ENCODE measurements at places on chromosomes 16 and 17. TPM values are rescaled to one million over a fixed set of nuclear protein-coding genes. Genes with fewer than 3 reads are reported as not detected.

CTF1 gene
- 4.4 TPM for total RNA-seq

C17orf107 gene
- 6.1 TPM for total RNA-seq

PLXDC1 gene
- 0.22 TPM for total RNA-seq

SLC13A2 gene
- not detected for total RNA-seq

AIPL1 gene
- not detected for total RNA-seq

NPIPB13 gene
- 0.29 TPM for total RNA-seq

KRT32 gene
- not detected for total RNA-seq

SGCA gene
- total RNA-seq, result 5.5 TPM

EPX gene
- total RNA-seq, result not detected

DRC3 gene
- 0.86 TPM for total RNA-seq

IL21R gene
- total RNA-seq, result 0.14 TPM

ADPRM gene
- total RNA-seq, result 11.6 TPM

CACNG1 gene
- not detected for total RNA-seq

DPEP2 gene
- total RNA-seq, result not detected

BRD7 gene
- total RNA-seq, result 38.3 TPM

TMEM170A gene
- 17.8 TPM for total RNA-seq

TP53TG3B gene
- not detected for total RNA-seq

PIP4K2B gene
- total RNA-seq, result 69.3 TPM

ZNF750 gene
- not detected for total RNA-seq

DLX3 gene
- total RNA-seq, result not detected

CCDC57 gene
- 28.9 TPM for total RNA-seq

MT1E gene
- total RNA-seq, result 152 TPM

KRTAP4-4 gene
- total RNA-seq, result not detected

ITGAX gene
- total RNA-seq, result under 0.01 TPM

All from placental pericyte (primary cell).